ENCODE measurements at places on chromosomes 6 and 20. TPM values are rescaled to one million over a fixed set of nuclear protein-coding genes. Genes with fewer than 3 reads are reported as not detected.

Gene ME1
- total RNA-seq: 9.1 TPM

Gene DLK2
- 0.63 TPM for total RNA-seq

Gene PSMB9
- total RNA-seq: 48.1 TPM

Gene ATP6V1G2
- 10.4 TPM for total RNA-seq

Gene HIVEP1
- 6.0 TPM for total RNA-seq

Gene TGM2
- total RNA-seq: 12.6 TPM

Gene OR2B6
- not detected for total RNA-seq

Gene TMEM63B
- total RNA-seq: 17.5 TPM

Gene C20orf141
- not detected for total RNA-seq

Gene NKAIN2
- not detected for total RNA-seq

Gene C20orf202
- total RNA-seq: not detected

Gene CALHM4
- not detected for total RNA-seq

Gene MAS1
- not detected for total RNA-seq

Gene TDP2
- 36.6 TPM for total RNA-seq

Gene CRISP3
- not detected for total RNA-seq

Gene NRSN2
- total RNA-seq: 26.2 TPM

Gene FAM209B
- not detected for total RNA-seq

Gene C6orf163
- total RNA-seq: 2.4 TPM

Gene C20orf144
- under 0.01 TPM for total RNA-seq

Gene PLN
- total RNA-seq: under 0.01 TPM

Gene SIRPG
- not detected for total RNA-seq

Gene USP49
- 2.4 TPM for total RNA-seq
